ENCODE measurements at places on chromosomes 5 and 9.

GRCh38 chr9:81070689-81071088 lies 618.7 kb downstream of the TLE1 start:
- DNase-seq = no peak

- no peak for DNase-seq
These were observed 49.5 kb upstream of the C9orf72 start for GRCh38 chr9:27622693-27623340.

- no peak for DNase-seq
These were observed 63.7 kb downstream of the CXXC5 start for GRCh38 chr5:139711906-139712224.

DNA sequence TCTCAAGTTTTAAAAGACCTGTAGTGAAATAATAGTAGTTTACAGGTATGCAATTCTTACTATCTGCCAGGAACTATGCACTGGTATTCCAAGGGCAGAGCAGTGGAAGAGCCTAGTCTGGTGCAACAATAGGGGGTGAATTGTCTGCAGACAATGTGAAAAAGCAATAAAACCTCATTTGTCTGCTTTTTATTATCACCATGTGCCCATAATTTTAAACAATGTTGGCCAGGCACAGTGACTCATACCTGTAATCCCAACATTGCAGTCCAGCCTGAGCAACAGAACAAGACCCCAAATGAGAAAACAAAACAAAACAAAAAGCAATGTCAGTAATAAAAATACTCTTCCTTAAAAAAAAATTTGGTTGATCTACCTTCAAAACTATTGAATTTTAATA lies 12.2 kb upstream of the SLC44A1 start:
- no peak for DNase-seq

DNA sequence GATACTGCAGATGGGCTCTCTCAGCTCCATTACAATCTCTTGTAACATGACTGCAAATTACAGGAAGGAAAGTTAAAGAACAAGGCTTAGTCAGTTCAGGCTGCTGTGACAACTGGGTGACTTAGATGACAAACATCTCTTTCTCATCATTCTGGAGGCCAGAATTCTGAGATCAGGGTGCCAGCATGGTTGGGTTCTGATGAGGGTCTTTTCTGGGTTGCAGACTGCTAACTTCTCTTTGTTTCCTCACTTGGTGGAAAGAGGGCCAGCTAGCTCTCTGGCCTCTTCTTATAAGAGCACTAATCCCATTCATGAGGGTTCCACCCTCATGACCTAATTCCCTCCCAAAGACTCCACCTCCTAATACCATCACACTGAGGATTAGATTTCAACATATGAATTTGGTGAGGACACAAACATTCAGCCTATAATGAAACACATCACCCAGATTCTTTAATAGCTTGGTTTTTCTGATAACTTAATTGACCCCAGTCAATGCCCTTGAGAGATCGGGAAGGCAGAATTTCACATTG lies 73.6 kb upstream of the MAMDC2 start:
- no peak for DNase-seq

- no peak for DNase-seq
These were observed 65.1 kb upstream of the IL33 start for GRCh38 chr9:6150483-6150882.

DNA sequence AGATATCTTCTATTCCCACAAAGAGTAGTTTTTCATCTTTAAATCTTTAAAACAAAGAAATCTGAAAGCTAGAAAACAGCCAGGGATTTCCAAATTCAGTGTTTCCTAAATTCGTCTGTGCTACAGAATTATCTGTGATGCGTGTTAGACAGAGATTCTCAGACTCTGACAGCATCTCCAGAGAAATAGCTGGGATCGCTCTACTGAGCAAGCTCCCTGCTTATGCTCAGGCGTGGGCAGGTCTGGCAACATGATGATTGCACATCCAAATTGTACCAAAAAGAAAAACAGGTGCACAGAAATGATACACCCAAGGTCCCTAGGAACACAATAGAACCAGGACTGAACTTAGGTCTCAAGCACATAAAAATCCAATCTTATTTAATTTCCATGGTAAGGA lies 22.8 kb upstream of the CRHBP start:
- DNase-seq = no peak

DNA sequence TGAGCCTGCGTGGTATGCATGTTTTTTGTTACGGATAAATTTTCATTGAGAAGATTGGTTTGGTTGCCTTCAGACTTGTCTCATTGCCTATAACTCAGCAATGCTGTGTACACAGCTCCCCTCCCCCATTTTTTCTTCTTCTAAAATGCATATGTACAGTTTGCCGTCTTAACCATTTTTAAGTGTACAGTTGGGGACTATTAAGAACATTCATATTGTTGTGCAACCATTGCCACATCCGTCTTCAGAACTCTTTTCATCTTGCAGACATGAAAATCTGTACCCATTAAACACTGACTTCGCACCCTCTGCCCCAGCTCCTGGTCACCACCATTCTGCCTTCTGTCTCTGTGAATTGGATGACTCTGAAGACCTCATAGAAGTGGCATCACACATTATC lies 6.2 kb downstream of the EXOC3 start:
- DNase-seq = no peak

GRCh38 chr9:125700791-125701190 lies 6.2 kb downstream of the MAPKAP1 start:
- DNase-seq = no peak

- DNase-seq = no peak
These were observed 317.3 kb downstream of the GADD45G start for GRCh38 chr9:89922099-89922498.

DNA sequence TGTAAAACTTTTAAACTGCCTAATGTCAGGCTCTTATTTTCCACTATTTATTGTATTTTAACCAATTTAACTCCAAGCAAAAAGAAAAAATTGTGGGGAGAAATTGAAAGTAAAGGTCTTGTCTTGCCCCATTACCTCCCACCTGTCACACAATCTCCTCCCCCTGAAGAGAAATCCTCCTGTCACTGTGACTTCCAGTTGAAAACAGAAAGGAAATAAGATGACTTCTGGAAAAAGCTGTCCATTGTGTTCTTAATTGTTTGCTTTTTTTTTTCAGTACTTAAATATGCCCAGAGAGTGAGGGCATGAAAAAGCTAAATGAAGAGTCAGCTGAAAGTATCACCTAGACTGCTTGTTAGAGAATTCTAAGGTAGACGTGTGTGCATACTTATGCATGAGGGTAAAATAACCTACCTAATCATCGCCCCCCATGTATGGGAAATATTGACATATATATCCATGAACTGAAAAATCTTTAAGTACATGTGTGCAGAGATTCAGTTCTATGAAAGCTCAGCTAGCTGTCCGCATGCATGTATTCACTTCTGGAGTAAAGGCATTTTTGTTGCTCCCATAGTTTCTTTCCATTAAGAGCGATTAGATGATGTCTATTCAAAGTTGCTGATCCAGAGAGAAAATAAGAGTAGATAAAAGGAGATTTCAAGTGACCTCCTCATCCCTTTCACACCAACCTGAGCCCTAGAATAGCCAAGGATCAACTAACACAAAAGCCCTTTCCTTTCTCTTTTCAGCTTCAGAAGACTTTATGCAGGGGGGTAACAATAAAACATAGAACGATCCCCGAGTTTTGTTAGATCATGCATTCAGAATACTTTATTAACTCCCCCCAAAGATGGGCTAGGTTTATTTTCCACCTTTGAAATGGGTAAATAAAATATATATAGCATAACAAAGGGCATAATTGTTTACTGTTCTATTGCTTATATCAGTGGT lies 5.3 kb downstream of the NR2F1-AS1 start:
- no peak for DNase-seq

DNA sequence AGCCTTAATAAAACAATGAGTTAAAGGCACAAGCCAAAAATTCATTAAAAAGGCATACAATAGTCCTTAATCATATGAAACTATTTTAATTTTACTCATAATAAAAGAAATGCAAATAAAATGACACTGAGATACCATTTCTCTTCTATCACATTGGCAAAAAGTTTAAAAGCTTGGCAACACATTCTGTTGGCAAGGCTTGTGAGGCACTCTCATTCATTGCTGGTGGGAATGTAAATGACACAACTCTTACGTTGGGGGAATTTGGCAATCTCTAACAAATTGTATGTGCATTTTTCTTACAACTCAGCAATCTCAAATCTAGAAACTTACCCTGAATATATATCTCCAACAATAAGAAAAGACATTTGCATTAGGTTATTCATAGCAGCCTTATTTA lies 111.6 kb downstream of the PRELID2 start:
- no peak for DNase-seq

DNA sequence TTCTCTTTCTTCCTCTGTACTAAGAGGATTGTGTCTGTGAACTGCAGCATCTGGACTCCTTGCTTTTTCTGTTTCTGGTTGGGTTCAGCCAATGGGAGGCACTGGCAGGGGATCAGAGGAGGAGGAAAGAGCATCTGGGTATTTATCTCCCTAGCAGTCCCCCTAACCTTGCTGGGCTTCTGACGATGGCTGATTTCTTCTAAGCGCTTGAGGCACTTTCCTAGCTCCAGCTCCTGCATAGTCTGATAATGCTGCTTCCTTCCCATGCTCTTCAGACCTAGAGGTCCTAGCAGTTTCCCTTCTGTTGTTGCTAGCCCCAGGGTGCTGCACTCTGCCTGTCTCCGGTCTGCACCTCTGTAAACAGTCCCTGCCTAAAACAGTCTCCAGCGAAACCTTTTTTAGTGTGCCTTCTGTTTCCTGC lies 225.1 kb downstream of the PDZD2 start:
- DNase-seq = no peak

DNA sequence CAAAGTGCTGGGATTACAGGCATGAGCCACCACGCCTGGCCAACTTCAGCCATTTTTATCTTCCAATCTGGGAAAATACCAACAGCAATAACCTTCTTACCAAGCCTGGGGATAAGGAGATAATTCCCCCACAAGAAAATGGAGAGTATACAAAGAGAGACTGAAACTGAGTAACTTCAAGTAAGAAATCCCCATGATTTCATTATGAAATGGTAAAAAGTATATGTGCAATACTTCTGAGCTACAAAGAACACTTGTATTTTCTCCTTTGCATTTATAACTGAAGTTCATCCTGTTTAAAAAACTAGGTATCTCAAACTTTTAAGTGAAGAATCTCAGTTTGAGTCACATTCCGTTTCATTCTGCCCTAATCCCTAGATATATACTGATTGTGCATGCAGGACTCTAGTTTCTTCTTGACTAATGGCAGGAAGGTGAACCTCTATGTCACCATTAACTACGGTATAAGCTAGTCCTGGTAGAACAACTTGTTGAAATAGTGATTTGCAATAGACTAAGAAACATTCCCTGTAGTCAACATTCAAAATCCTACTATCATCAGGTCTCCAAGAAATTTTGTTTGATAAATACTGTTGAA lies 2071.4 kb downstream of the MAT2B start:
- no peak for DNase-seq

DNA sequence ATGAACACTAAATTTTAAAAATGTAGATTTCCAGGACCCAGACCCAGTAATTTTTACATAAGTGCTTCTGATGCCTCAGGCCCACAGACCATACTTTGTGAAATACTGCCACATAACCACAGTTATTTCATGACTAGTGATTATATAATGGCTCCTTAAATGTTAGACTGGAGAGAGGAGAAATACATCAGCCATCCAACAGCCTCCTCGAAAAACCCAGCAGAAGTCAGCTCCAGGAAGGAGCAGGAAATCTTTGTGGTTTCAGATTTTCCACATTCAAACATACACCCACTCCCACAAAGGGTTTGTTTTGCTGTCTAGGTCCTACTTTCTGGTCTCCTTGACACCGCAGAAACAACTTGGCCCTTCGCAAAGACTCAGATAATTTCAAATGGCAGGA lies 455.2 kb downstream of the DTWD2 start:
- no peak for DNase-seq

DNA sequence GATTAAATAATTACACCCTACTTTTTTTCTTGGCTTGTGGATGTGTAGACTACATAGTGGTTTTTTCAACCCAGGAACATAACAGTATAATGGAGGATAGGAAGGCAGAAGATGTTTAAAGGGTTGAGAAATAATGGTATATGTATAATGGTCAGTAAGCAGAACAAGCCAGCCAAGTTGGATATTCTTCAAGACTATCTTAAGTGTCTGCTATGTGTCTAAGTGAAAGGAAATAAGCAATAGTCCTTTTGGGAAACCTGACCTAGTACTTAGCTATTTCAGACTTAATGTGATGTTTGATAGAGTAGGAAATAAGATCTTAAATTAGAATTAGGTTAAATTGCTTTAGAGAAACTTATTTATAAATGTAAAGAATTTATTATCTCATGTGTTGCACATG lies 85.7 kb downstream of the PTPDC1 start:
- no peak for DNase-seq

DNA sequence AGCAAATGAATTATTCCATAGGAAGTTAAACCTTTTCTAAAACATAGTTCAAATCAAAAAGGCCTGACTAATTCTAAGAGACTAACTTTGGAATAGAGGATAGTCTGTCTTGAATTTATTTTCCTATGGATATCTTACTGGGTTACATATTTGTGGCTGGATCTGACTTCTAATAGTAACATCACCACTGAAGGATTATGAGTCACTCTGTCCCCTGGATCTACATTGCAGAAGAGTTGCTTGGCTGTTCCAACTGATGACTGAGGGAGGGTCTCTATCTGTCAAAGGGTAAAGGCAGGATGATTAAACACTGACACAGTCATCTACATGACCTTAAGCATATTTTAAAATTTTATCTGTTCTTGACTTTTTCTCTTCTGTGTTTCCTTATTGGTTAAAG lies 119.6 kb upstream of the FST start:
- DNase-seq = no peak

- DNase-seq = no peak
These were observed 86.5 kb upstream of the NR5A1 start for GRCh38 chr9:124593651-124594058.

DNA sequence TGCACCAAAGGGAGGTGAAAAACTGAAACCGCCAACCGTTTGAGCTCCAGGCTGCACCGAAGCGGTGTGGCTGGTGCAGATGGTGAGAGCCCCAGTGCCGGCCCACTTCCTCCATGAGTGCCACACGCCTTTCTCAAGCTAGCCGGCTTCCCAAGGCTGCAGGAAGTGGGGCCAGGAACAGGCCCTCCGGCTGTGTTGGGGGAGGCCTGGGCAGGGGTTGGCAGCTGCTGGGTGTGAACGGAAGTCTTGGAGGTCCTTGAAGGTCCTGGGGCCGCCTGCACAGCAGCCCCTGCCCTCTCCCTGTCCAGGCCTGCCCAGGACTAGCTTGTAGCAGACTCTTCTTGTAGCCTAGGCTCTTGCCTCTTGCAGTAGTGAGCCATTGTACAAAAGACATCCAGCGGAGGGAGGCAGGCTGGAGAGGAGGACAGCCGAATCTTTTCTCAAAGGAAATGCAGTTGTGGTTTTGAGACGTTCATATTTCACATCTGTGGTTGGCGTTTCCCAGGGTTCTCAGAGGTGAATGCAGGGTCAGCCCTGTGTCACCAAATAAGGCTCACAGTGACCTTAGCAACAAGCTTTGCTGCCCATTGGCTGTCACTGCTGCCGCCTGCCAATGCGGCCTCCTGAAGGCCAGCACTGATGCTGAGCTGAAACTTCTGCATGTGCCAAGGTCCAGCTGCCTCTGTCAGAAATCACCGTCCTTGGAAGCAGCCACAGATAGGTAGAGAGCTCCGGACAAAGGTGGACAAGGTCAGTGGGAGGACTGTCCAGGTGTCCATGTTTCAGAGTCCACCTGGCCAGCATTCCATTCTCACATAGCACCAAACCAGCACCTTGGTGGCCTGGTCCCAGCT lies 23.9 kb downstream of the IRF1 start:
- DNase-seq = no peak

GRCh38 chr5:42423285-42424165 lies at the start of gene GHR:
TSS of gene GHR (plus strand) at chr5:42423439. CDS start at chr5:42565875, 142,436 bp downstream.
- DNase-seq = no peak

Data from T-helper 17 cell (primary cell).